ENCODE measurements at places on chromosomes 4 and X.
A peak's percentile ranks its signal among the peaks of the same experiment; 100 is the strongest.

DNA sequence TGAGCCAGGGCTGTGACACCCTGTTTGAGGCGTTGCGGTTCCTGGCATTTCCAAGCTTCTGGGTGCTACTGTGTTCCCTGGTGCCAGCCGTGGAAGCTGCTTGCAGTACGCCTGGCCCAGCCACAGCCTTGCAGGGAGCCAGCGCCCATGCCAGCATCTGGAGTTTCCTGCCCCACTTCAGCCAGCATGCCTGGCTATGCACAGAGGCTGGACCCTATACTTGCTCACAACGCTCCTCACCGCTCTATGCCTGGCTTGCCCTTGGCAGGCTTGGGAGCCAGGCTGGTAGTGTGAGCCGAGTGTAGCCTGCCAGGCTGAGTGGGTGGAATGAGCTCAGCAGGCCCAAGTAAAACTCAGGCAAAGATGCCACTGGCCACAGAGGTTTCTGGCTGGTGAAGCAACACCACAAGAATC is 22.4 kb downstream of the PRRG1 start:
- no peak for DNase-seq

DNA sequence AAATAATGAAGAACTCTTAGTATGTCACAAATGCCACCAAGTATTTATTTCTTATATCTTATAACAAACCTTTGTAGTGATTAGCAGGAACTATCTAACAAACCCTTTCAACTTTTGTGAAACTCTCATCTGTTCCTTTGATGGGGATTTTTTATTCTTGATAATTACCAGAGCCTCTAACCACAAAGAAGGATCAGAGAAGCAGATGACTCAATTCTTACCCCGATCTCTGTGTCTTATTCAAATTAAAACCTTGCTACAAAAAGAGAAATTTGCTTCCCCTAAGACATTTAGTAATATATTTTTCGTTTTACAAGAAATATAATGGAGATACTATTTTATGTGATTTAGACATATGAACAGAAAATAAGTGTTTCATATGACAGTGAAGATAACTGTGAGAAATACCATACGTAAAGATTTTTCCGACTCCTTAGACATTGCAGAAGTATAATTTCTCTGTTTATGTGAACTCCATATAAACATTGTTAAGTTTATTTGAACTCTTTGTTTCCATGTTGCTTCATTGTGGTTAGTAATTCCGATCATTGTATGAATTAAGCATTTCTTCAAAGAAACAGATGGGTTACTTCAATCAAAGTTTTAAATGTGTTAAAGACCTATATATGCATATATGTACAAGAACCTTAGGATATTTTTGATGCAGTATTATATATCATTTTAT is 205.4 kb downstream of the CFAP299 start:
- DNase-seq: no peak

- DNase-seq: no peak
Observed at GRCh38 chrX:27998666-27999065, 17.4 kb upstream of the DCAF8L1 start.

- DNase-seq: no peak
Observed at GRCh38 chr4:11543706-11544105, 115.0 kb upstream of the HS3ST1 start.

DNA sequence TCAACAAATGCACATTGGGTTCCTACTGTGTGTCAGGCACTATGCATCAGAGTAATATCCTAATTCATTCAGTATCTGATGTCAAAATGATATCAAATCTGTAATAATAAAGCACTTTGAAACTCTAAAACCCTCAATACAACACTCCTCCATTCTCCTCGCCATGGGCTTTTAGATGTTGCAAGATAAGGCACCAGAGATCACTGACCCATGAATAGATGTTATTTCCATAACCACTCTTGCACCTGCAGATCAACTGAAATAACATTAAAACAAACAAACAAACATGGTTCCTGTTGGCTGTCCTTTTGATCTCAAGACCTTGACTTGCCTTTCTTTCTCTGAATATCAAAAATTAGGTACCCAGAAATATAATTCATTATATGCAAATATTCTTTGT is 100.2 kb downstream of the MAB21L2 start:
- DNase-seq: no peak

GRCh38 chrX:136147315-136147901 is at the start of gene FHL1:
Gene FHL1 (plus strand): TSS chrX:136147533.
- DNase-seq: no peak

DNA sequence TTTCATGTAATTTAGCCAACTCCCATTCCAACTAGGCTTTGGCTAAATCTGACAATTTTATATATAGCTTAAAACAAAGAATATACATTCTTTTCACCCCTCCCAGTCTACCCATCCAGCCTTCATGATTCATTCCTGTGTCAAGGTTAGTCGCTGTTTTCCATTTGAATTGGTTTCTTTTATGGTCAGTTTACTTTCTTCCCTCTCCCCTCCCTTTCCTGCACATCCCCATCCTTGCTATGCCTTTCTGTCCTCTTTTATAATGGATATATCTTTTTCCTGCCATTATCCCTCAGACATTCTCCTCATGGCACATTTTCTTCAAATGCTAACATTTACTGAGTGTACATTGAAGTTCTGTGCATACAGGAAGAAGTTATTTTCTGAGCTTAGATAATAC is 4.7 kb downstream of the ZXDB start:
- no peak for DNase-seq

DNA sequence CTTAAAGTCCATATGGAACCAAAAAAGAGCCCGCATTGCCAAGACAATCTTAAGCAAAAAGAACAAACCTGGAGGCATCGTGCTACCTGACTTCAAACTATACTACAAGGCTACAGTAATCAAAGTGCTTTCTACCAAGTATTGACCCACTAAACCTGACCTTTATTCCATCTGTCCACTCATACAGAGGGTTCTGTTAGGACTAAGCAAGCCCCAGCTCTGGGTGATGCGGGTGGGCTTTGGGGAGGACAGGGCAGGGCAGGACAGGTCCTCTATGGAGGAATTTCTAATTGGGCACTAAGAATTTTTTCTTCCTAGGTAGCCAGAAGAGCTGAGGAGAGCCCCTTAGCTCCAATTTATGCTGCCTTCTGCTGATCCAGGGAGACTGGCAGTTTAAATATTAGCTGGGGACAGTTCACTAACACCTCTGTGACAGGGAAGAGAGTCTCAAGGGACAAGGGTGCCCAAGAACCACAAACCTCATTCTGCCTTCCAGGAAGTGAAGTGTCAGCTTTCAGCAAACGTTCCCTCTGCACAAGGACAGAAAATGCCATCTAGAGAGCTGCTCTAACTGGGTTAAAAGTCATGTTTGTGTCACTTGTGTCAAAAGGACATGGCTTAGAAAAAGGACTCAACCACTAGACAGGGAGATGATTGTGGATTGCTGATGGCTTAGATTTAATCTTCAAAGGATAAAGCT is 143.2 kb downstream of the KIT start:
- peak; percentile 18 for DNase-seq

DNA sequence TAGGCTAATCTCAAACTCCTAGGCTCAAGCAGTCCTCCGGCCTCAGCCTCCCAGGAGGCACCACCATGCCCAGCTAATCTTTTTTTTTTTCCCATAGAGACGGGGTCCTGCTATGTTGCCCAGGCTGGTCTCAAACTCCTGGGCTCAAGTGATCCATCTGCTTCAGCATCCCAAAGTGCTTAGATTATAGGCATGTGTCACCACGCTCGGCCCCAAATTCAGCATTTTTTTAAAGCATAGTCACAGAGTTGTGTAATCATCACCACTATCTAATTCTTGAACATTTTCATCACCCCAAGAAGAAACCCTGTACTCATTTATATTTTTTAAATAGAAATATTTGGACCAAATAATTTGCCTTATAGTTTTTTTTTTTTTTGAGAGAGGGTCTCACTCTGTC is 10.3 kb downstream of the CENPI start:
- DNase-seq: no peak

- no peak for DNase-seq
Observed at GRCh38 chr4:6325788-6326290, 56.2 kb downstream of the WFS1 start.

GRCh38 chr4:169810325-169811323 is 52.9 kb upstream of the HPF1 start:
- DNase-seq: peak; percentile 16

DNA sequence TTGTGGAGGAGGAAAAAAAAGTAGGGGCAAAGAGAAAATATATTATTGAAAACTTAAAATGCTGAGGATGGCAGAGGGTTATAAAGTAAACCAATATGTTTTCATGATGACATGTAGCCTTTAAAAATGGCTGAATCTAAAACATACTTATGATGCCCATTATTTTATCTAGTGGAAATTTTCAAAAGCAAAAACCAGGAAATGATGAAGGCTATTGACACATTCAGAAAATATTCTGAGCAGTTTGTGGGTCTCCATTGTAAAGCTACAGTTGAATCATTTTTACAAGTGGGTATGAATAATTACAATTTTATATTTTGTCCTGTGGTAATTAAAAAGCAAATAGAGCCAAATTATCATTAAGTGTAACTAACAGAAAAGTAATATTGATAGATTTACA is 10.7 kb downstream of the PLS3 start:
- no peak for DNase-seq

DNA sequence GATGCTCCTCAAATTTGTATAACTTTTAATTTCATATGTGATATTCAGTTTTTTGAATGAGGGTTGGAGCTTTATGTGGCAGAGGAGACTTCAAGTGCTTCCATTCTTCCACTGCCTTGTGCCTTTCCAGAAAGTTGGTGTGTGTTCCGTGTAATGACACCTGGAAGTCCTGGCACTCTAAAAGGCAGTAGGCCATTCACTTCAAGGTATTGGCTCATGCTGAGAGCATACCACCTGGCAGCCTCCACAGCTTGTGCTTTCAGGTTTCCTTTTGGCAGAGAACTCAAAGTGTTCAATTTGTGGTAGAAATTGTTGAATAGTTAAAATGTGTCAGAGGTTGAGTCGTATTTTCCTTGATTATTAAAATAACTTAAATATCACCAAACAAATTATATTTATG is 49.6 kb downstream of the GRIA2 start:
- DNase-seq: peak; percentile 1

Data from DMS79 treated with DMSO at 0.1 percent for 48 hours (cell line).